ENCODE measurements at places on chromosomes 5 and 9.

DNA sequence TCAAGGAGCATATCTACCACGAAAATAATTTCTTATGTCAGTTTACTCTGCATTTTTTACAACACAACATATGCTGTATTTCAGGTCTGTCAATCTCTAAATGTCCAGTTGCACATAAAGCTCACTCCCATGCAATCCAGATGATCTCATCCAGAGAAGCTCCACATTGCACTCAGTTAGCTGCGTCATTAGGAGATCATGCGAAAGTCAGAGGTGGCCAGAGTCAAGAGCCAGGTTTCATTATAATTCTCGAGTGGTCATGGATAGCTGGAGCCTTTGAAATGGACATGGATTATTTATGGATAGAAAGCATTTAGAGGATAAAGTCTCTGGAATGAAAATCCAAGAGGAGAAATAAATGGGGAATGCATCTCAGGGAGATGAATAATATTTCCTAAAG lies 232.3 kb downstream of the GAS1 start:
- no peak for DNase-seq
- H3K4me3 ChIP-seq: no peak overlapping the region
- H3K27ac ChIP-seq: no peak overlapping the region
- H3K4me1 ChIP-seq: no peaks in the 10 kb centered on the region

GRCh38 chr5:60583616-60584015 lies 116.3 kb downstream of the DEPDC1B start:
- no peaks in the 10 kb centered on the region for H3K4me1 ChIP-seq
- DNase-seq: no peak
- no peaks in the 10 kb centered on the region for H3K27me3 ChIP-seq
- H3K4me3 ChIP-seq: no peak overlapping the region
- no peak overlapping the region for H3K27ac ChIP-seq
- peaks cover 8% of the 10 kb centered on the region for H3K36me3 ChIP-seq

- H3K27ac ChIP-seq: no peak overlapping the region
- H3K27me3 ChIP-seq: no peaks in the 10 kb centered on the region
- no peaks in the 10 kb centered on the region for H3K36me3 ChIP-seq
- DNase-seq: no peak
- H3K4me1 ChIP-seq: no peaks in the 10 kb centered on the region
These were observed 72.2 kb upstream of the BARHL1 start for GRCh38 chr9:132509928-132510874.

DNA sequence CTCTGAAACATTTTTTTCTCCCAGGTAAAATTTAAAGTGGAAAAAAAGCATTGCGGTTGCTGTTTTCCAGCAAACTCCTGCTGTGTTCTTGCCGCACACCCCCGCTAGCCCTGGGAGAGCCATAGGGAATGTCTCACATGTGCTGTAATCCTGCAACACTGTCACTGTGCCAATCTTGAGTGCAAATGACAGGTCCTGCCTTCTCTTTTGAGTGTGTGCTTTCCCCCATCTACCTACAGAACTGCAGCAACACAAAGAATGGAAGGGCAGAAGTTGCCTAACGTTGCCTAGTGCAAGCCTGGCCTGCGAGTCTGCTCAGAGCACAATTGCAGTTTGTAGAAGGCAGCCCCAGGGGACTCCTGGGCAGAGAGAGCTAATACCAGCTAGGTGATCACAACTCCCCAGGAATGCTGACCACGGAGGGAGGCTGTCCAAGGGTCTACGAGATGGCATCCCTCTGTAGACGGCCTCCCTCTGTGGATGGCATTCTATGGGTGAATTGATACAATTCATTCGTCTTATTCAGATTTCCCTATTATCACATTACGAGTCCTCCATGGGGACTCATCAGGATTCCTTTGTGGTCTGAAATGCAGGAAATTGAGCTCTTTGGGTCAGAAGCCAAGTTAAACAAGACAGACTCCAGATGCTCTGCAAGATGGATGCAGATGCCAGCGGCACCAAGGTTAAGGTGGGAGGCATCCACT lies 172.6 kb upstream of the S1PR3 start:
- H3K4me3 ChIP-seq: no peak overlapping the region
- peaks cover 1% of the 10 kb centered on the region for H3K36me3 ChIP-seq
- peaks cover 2% of the 10 kb centered on the region for H3K4me1 ChIP-seq
- no peaks in the 10 kb centered on the region for H3K27me3 ChIP-seq
- H3K27ac ChIP-seq: no peak overlapping the region

GRCh38 chr5:3051400-3051799 lies 299.9 kb upstream of the IRX2 start:
- no peak for DNase-seq
- H3K4me1 ChIP-seq: no peaks in the 10 kb centered on the region
- H3K4me3 ChIP-seq: no peak overlapping the region
- no peak overlapping the region for H3K27ac ChIP-seq
- no peaks in the 10 kb centered on the region for H3K36me3 ChIP-seq

DNA sequence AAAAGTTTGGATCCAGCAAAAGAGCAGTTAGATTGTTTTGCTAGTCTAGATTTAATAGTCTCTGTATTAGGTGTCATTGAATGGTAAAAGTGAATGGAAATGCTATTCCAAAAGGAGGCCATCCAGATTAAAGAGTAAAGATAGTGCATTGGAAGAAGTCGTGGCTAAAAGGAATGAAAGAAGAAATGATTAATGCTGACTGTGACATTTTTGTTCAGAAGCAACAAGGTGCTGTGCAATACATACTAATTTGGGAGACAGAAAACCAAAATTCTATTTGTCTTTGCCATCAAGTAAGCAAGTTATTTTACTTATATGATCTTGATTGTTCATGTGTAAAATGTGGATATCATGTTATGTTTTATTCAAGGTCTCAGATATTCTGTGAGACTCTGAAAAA lies 85.1 kb downstream of the GPBP1 start:
- H3K27me3 ChIP-seq: no peaks in the 10 kb centered on the region
- no peak overlapping the region for H3K27ac ChIP-seq
- DNase-seq: no peak

- H3K36me3 ChIP-seq: no peaks in the 10 kb centered on the region
- H3K4me1 ChIP-seq: peaks cover 3% of the 10 kb centered on the region
- no peak overlapping the region for H3K27ac ChIP-seq
- peak overlapping the region; percentile 80 for H3K4me3 ChIP-seq
- no peaks in the 10 kb centered on the region for H3K27me3 ChIP-seq
These were observed 492 bp upstream of the NEK6 start for GRCh38 chr9:124257070-124257843.

GRCh38 chr9:16119261-16120230 lies 566.7 kb downstream of the CCDC171 start:
- no peaks in the 10 kb centered on the region for H3K4me1 ChIP-seq
- H3K27me3 ChIP-seq: no peaks in the 10 kb centered on the region
- H3K4me3 ChIP-seq: no peak overlapping the region
- no peak overlapping the region for H3K27ac ChIP-seq

DNA sequence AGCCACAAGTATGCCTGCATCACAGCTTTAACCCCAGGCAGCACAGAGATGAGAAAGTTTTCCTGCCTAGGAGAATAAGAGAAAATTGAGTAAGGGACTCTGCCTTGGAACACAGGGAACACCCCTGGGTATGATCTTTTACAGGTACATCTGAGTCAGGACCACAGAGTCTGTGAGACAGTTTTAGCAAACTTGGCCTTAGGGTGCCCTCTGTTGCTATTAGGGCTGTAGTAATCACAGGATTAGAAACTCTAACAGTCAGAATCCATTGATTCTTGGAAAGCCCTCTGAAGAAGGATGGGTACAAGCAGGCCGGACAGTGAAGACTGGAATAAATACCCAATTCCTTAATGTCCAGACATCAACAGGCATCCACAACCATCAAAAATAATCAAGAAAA lies 989.5 kb upstream of the CDH9 start:
- no peaks in the 10 kb centered on the region for H3K27me3 ChIP-seq
- H3K27ac ChIP-seq: no peak overlapping the region
- H3K4me3 ChIP-seq: no peak overlapping the region
- DNase-seq: no peak

GRCh38 chr5:176577312-176578176 lies 28.4 kb downstream of the CDHR2 start:
- no peak overlapping the region for H3K27ac ChIP-seq
- H3K4me1 ChIP-seq: no peaks in the 10 kb centered on the region
- DNase-seq: no peak
- H3K36me3 ChIP-seq: no peaks in the 10 kb centered on the region
- H3K4me3 ChIP-seq: no peak overlapping the region

- H3K36me3 ChIP-seq: no peaks in the 10 kb centered on the region
- DNase-seq: no peak
- no peak overlapping the region for H3K27ac ChIP-seq
- no peak overlapping the region for H3K4me3 ChIP-seq
- no peaks in the 10 kb centered on the region for H3K27me3 ChIP-seq
These were observed 64.4 kb upstream of the SUB1 start for GRCh38 chr5:32520972-32521371.

DNA sequence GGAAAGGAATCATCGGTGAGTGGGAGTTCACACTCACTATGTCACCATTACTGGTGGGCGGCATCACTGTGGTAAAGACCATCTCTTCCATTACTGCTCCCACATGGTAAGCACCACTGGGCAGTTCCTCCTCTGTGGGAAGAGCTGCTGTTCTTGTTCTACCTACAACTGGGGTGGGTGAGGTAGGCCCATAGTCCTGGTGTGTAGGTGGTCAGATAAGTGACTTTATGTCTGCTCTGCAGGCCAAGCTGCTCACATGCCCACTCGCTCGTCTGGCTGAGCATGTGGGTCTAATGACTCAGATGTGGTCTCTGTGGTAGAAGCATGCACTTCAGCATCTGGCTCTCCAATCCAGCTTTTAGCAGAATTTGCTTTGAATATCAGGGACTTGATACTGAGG lies 82.9 kb downstream of the TMEM215 start:
- H3K27me3 ChIP-seq: no peaks in the 10 kb centered on the region
- no peak overlapping the region for H3K4me3 ChIP-seq
- no peaks in the 10 kb centered on the region for H3K36me3 ChIP-seq
- DNase-seq: no peak
- H3K4me1 ChIP-seq: no peaks in the 10 kb centered on the region
- H3K27ac ChIP-seq: no peak overlapping the region

- H3K36me3 ChIP-seq: no peaks in the 10 kb centered on the region
- H3K27me3 ChIP-seq: no peaks in the 10 kb centered on the region
- DNase-seq: no peak
These were observed 264.2 kb downstream of the IRX2 start for GRCh38 chr5:2487152-2487763.

DNA sequence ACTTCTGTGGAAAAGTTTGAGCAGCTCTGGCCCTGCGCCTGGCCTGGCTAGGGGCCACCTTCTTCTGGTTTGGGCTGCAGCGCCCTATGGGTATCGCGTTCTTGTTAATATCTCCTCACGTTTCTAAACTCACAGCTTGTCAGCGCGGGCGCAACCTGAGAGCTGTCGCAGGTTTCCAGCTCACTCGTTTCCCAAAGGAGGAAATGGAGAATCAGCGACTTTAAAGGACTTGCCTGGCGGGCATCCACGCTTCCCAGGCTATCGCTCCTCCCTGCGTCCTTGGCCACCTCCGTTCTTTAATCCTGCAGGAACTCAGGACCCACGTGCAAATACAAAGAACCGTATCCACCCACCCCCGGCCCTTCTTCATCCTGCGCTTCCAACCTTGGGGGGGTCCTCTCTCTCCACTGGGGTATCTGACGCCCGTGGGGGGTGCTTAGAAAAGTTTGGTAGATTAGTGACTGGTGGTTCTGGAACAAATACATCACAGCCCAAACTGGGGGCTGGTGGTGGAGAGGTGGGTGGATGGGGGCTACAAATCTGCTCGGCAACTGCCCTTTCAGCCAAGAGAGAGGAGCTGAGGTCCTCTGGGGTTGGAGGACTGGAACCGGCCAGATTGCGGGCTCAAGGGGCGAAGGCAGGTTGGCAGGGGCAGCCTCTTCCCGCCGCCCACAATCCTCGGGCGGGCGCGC lies 578 bp upstream of the PSAT1 start:
- H3K36me3 ChIP-seq: peaks cover 33% of the 10 kb centered on the region
- peak overlapping the region; percentile 99 for H3K4me3 ChIP-seq
- H3K27me3 ChIP-seq: no peaks in the 10 kb centered on the region
- H3K4me1 ChIP-seq: no peaks in the 10 kb centered on the region
- peak; percentile 61 for DNase-seq

GRCh38 chr9:92266486-92266885 lies 27.0 kb downstream of the IARS1 start:
- no peaks in the 10 kb centered on the region for H3K27me3 ChIP-seq
- DNase-seq: no peak
- no peak overlapping the region for H3K27ac ChIP-seq
- no peaks in the 10 kb centered on the region for H3K4me1 ChIP-seq

Measured in H9 (cell line).